ENCODE measurements at places on chromosomes 3 and 15.

- no peak for DNase-seq
Measured at GRCh38 chr3:111862415-111862814, 3.4 kb downstream of the PHLDB2 start.

GRCh38 chr15:31970007-31970406, 60.3 kb upstream of the CHRNA7 start:
- no peak for DNase-seq

DNA sequence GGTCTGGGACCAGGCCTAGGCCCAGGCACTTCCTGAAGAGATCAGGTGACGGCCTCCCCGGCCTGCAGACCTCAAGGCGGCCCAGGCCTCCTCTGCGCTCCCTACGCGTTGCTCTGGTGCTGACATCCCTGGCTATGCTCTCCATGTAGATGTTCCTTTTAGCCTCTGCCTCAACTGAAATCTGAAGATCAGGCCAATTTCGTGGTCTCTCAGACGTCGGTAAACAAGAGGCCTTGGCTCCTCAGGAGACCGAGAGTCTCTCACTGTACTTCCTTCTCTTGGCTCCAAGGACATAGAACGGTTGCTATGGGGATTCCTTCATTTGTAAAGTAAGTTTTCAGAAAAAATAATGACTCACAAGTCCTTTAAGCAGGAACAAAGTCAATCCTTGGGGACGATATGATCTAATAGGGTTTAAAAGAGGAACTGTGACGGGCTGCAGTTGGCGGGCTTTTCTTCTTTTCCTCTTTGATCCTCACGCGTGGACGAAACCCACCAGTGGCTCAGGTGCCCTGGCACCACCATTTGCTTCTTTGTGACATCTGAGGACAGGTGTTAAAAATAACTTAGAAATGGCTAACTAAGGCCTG, 55.6 kb upstream of the CGNL1 start:
- DNase-seq, result peak; percentile 47

GRCh38 chr3:101243285-101244211, 76.8 kb downstream of the IMPG2 start:
- no peak for DNase-seq

GRCh38 chr3:36900474-36901443, 44.1 kb downstream of the TRANK1 start:
- no peak for DNase-seq

GRCh38 chr3:59442046-59442445, 392.2 kb upstream of the CFAP20DC start:
- DNase-seq, result no peak

DNA sequence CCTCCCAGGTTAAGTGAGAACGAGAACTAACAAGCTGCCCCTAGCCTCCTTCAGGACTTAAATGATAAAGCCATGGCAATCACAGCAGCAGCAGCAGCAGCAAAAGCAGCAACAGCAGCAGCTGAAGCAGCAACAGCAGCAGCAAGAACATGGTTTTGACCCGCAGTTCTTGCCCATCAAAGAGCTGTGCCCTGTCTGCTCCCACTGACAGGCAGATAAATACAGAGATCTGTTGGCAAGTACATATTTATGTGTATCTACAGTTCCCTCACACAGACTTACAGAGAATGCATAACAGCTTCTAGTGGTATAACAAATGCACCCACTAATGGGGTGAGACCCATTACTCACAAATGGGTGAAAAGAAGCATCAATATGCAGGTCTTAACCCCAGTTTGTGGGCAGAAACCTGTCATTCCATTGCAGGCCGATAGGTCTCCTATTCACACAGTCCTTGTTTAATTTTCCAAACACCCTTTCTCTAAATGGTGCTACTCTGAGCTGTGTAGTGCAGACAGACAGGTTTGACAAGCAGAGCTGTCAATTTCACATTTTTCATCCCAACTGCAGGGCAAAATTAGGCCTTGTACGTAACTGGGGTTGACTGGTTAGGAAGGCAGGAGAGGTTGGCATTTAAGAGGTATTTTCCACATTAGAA, 316.3 kb downstream of the TIGIT start:
- no peak for DNase-seq

DNA sequence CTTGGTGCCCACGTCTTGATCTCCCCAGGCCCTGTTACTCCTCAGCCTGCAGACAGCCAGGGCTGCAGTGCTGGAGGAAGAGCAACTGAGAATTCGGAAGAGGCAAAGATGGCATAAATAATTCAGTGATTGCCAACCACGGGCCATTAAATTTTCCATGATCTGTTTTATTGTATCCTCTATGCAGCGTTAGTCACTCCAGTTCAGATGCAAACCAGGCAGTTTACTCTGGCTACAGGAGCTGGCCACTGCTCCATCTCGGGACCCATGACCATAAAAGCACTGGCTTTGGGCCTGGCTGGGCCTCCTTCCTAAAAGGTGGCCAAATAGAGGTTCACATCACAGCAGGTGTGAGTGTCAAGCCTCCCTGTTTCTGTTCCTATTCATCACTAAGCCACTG, 137.6 kb upstream of the TLE3 start:
- no peak for DNase-seq

DNA sequence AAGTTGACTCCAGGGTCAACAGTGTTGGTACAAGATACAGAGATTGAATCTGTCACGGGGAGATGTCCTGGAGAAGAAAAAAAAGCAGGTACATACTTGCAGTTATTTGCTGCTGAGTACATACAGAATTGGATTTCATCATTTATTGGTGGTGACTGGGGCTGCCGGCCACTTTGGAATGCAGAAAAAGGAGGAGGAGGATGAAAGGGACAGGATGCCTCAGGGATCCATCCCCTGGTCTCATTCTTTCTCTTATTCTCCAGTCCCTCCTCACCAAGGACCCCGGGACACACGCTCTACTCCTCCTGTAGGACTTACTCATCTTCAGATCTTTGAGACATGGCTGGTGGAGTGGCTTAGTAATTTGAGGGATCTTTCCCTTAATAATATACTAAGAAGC, 30.0 kb upstream of the MEIS2 start:
- DNase-seq, result no peak

DNA sequence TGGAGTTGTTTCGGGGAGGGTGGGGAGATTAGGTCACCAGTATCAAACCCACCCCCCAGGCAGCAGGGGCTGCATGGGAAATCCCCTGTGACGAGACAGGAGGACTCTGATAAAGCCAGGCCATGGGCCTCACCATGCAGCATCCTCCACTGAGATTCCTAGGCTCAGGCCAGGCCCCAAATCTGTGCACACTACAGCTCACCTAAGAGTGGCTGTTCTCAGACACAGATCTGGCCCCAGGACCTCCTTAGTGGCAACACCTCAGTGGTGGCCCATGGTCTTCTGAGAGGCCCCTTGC, 29.0 kb downstream of the PXYLP1 start:
- no peak for DNase-seq

DNA sequence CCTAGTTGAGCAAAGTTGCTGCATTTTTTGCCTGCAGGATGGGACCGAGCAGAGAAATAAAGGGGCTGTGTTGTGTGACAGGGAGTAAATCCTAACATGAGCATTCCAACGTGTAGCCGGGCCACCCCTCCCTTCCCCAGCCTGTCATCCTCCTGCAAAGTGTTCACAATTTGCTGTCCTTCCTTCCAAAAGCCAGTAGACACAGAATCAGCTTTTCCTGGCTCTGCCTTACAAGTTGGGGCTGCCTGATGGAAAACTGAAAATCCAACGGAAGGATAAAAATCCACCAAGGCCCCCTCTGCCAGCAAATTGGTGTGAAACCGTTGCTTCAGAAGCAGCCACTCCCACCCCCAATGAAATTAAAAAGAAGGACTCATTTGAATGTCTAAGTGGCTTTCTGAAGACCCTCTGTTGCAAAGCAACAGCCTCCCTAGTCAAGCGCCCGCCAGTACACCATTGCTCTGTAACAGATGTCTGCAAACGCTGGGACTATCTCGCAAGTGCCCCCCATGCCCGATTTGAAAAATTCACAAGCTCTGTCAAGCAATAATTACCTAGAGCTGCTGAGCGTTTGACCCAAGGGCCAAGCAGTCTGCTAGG, 665 bp downstream of the FRMD4B start:
- no peak for DNase-seq

DNA sequence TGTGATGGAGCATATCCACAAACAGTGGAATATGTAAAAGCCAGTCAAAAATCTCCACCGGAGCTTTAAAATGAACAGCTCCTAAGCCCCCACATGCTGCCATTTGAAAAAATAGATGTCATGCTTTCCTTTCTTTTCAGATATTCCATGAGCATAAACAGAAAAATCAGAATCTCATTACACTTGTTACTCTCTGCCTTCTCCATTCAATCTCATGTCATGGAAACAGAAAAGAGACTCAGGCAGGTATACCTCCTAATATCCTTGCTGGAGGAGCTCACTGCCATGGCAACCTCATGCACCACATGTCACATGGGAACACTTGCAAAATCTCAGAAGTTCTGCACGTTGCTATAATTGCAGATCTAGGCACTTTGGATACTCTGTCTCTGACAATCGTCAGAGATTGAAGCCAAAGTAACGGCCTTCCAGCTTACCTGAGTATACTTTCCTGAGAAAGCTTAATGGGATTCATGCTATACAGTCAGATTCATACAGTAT, 317.0 kb upstream of the ADAMTS9 start:
- no peak for DNase-seq

GRCh38 chr3:125212509-125213363, at the start of gene SLC12A8:
Gene SLC12A8, minus strand, starts transcription at chr3:125212748. Its CDS starts 1,399 bp downstream, at chr3:125211349.
- DNase-seq, result peak; percentile 47

GRCh38 chr15:69704700-69705099, 252.1 kb downstream of the RPLP1 start:
- DNase-seq, result no peak

- DNase-seq, result no peak
Measured at GRCh38 chr3:5115506-5116162, 6.5 kb upstream of the ARL8B start.

DNA sequence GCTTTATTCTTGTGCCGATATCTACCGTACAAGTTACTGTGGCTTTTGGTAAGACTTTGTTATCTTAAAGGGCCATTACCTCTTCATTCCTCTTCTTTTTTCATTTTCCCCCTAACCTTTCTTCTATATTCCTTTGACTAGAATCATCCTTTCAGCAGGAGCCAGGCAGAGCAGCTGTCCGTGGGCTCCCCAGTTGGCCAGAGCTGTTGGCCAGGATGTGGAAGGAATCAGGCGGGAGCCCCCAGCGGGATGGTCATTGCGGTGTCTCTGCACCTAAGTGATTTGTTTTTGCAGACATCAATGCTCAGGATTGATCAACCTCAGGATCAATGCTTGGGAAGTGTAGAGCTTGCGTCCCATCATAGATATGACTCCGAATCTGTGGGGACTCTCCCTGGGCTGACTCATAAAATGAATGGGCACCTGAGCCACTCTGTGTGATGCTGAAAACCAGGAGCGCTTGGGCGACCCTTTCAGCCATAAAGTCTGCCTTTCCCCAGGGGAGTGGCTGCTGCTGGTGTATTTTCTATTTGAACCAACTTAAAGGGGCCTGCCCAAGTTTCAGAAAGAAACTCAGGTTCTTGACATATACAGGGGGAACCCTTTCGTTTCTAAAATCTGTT, 21.7 kb downstream of the APBA2 start:
- no peak for DNase-seq

DNA sequence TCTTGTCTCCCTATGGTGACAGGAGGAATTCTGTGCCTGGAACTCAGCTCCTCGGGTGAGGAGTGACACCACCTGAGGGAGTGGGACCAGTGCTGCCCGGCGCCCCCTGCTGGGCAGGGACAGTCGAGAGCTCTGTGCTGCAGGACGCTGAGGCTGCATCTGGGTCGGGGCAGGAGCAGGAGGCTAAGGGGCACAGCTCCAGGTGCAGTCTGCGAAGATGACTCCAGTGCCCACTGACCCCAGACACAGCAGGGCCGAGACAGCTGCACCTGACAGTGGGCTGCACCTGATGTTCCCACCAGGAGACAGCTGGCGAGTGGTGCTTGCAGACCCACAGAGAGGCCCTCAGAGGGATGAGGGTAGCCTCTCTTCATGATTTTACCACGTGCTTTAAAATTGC, 152.9 kb downstream of the ATP10A start:
- DNase-seq, result peak; percentile 58

- DNase-seq, result no peak
Measured at GRCh38 chr15:40952301-40952900, 870 bp upstream of the CHAC1 start.

- no peak for DNase-seq
Measured at GRCh38 chr3:168162172-168162571, 66.4 kb upstream of the GOLIM4 start.

DNA sequence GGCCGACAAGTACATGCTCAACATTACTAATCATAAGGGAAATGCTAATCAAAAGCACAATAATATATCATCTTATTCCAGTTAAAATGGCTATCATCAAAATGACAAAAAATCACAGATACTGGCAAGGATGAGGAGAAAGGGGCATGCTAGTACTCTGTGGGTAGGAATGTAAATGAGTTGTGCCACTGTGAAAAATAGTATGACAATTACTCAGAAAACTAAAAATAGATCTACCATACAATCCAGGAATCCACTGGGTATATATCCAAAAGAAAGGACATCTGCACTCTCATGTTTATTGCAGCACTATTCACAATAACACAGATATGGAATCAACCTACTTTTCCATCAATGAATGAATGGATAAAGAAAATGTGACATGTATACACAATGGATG, 1256.5 kb downstream of the SI start:
- no peak for DNase-seq

GRCh38 chr3:181629711-181630110, 82.0 kb upstream of the SOX2 start:
- DNase-seq, result no peak

DNA sequence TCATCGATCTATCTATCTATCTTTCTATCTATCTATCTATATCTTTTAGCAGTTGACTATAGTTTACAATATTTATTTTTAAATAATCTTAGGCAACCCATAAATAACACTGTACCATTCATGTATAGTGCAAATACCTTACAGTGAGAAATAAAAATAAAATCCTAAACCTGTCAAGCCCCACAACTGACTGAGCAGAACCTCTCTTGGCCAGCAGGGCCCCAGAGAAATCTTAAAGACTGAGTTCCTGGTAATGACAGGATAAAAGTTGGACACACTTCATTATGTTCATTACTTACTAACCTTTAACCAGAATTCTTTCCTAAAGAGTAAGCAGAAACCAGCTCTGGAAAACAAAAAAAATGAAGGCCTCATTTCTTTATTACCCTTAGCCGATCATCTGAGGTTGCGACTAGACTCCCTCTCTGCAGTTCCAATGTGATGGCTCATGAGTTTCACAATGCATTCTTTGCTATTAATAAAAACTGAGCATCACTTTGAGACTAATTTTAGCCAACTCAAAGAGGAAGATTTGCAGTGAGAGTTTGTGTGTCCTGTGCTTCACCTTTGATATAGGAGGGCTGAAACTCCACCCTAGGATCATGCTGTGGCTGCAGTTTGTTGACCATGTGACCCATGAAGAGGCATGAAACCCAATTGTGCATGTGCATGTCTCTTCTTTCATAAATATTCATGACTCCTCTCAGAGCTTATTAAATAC, 1072.0 kb downstream of the NSUN3 start:
- peak; percentile 95 for DNase-seq

GRCh38 chr15:94453227-94453988, 222.0 kb downstream of the MCTP2 start:
- DNase-seq, result peak; percentile 48

All from kidney tubule cell (primary cell).